ENCODE measurements at places on chromosomes 6 and 20.

GRCh38 chr6:43570876-43571441 is 4.9 kb downstream of the XPO5 start:
- no peak for DNase-seq

- DNase-seq, result peak; percentile 66
Measured at GRCh38 chr6:112298816-112299281, 44.5 kb upstream of the LAMA4 start.

GRCh38 chr20:57664924-57665588 is 44.8 kb downstream of the PMEPA1 start:
- DNase-seq, result no peak

DNA sequence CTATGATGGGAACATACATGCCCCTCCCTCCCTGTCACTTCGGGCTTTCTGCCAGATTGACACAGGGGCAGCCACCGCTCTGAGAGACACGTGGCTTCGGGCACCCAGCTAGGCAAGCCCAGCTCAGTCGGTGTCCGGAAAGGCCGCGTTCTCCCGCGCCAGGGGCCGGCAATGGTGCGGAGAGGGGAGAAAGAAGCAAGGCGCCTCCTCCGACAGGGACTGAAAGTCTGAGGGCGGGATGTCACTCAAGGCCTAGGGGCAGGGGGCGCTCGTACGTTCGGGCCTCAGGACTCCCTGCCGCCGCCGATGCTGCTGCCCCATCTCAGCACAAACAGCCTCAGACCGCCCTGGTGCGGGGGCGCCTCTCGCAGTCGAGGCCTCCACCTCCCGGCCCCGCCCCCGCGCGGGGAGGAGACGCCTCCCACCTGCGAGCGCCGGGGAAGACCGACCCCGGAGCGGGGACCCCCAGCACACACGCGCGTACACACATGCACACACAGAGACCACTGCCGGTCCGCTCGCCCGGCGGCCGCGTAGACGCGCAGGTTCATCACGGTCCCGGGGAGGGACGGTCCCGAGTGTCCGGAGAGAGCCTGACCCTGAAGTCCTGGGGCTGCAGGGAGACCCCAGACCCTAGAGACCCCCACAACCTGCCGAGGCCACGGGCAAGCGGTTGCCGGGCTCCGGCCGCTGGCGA is 1.9 kb downstream of the GRM4 start:
- no peak for DNase-seq

DNA sequence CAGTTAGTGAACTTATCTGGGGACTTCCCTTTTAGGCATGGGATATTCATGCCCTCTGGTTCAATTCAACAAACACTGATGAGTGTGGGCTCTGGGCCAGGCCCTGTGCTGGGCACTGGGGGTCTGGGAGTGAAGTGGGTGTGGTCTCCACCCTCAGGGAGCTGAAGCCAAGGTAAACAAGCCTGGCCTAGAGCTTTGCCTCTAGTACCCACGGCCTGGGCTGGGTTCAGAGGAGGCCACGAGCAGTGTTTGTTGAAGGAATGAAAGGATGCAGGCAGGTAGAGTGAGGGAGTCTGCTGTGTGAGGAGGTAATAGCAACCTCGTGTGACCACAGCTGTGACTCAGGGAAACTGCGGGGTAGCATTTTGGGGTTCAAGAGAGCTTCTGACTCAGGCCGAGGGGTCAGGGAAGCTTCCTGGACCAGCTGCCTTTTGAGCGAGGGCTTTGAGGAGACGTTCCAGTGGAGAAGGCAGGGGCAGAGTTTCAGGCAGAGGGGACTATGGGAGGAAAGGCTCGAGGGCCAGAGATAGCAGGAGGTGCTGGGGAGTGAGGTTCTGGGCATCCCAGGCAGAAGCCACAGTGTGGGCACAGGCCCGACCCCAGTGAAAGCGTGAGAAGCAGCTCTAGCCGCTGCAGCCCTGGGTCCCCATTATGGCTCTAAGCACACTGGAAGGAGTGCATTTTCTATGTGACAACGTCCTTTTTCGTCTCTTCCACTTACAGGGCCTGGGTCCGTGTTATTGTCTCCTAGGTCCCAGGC is 5.6 kb downstream of the MYLK2 start:
- no peak for DNase-seq

- DNase-seq, result peak; percentile 47
Measured at GRCh38 chr6:68313911-68314310, 321.2 kb upstream of the ADGRB3 start.

GRCh38 chr6:149248693-149249369 is 68.7 kb upstream of the TAB2 start:
- no peak for DNase-seq

GRCh38 chr6:106715922-106716321 is 86.5 kb downstream of the QRSL1 start:
- no peak for DNase-seq

- no peak for DNase-seq
Measured at GRCh38 chr6:64712606-64713005, 994.4 kb downstream of the EYS start.
